Activated CD4-positive, CD25-positive, alpha-beta regulatory T cell treated with anti-CD3 and anti-CD28 coated beads, Interleukin-2, amount 50 U/mL, for 16 hours (primary cell): ENCODE measurements at places on chromosomes 3 and 15.

DNA sequence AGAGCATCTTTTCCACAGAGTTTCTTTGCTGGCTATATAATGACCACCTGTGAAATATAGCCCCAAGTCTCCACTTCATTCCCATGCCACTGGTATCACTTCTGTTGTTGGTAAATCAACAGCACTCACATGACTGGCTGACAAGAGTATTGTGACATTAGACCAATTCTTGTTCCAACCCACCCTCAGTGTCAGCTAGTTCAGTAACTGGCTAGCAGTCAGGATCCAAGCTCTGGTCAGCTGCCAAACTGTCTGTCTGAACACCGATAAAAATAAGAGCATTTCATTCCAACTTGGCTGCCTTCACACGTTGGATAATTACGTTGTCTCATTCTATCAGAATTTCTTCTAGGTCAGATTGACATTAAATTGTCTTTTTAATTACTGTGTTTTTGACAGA, 166.5 kb downstream of the USP13 start:
- no peak for DNase-seq

- no peak for DNase-seq
These were observed 11.7 kb downstream of the PXYLP1 start for GRCh38 chr3:141243271-141243707.

GRCh38 chr3:23919628-23920027, 2.7 kb downstream of the RPL15 start:
- DNase-seq = no peak

- DNase-seq = no peak
These were observed 30.8 kb downstream of the BOC start for GRCh38 chr3:113242096-113242581.

GRCh38 chr15:29386523-29386922, 116.9 kb upstream of the NSMCE3 start:
- DNase-seq = no peak

DNA sequence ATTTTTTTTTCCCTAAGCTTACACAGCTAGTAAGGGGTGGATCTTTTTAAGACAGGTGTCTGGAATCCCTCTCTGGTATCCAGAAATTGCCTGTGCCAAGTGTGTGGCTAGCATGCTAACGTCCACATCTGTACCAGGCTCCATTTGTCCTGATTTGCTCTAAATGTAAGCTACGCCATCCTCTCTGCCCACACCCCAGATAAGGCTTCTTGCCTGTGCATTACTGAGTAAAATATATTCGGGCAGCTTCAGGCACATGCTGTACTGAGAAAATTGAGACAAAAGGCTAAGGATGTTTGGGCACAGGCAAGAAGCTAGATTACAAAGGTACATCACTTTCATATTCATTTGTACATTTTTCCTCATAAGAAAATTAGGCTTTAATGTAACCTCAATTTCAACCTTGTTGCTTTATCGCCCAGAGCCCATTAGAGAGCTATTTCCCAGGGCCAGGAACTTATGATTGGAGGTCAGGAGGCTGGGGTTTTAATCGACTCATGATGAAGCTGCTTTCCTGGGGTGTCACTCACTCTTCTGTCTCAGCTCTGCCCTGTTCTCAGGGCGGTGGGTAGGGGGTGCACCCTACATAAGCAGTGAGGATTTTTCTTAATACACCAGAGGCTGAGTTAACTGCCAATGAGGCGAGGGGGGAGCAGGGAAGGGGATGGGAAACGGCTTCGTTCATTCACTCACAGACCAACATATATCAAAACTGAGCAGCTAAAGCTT, 106.3 kb downstream of the RORA start:
- DNase-seq = no peak

DNA sequence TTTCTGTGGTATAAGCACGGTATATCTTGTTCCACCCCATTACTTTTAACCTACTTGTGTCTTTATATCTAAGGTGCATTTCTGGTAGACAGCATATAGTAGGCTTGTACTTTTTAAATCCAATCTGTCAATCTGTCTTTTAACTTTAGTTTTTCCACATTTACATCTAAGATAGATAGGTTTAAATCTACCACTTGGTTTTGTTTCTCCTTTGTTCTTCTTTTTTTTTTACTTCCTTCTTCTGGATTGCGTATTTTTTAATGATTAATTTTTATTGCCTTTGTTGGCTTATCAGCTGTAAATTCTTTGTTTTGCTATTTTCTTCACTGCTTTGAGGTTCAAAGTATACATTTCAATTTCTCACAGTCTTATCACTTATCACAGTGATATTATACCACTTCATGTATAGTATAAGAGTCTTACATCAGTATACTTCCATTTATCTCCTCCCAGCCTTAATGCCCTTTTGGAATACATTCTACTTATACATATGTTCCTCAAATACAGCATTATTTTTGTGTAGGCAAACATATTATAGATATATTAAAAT, 31.0 kb downstream of the IQCB1 start:
- DNase-seq = no peak

DNA sequence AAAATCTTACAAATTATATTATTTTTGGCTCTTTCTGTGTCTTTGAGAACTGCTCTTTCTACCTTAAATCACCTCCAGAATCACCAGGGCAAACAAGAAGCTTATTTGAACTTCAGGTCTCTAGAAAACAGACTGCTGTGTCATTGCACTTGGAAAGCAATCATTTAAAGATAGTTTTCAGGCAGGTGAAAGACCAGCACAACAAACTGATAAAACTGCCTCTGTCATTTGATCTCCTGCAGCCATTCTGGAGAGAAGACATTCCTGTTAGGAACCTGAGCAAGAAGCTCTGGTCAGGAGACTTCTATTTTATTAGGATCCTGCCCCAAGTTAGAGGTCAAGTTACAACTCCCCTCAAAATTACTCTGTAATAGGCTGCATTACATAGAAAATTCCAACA, 50.7 kb upstream of the AP4E1 start:
- no peak for DNase-seq

- no peak for DNase-seq
These were observed 41.7 kb downstream of the OXSM start for GRCh38 chr3:25831578-25831977.

- DNase-seq = peak; percentile 17
These were observed 12.8 kb downstream of the LXN start for GRCh38 chr3:158659454-158660237.

DNA sequence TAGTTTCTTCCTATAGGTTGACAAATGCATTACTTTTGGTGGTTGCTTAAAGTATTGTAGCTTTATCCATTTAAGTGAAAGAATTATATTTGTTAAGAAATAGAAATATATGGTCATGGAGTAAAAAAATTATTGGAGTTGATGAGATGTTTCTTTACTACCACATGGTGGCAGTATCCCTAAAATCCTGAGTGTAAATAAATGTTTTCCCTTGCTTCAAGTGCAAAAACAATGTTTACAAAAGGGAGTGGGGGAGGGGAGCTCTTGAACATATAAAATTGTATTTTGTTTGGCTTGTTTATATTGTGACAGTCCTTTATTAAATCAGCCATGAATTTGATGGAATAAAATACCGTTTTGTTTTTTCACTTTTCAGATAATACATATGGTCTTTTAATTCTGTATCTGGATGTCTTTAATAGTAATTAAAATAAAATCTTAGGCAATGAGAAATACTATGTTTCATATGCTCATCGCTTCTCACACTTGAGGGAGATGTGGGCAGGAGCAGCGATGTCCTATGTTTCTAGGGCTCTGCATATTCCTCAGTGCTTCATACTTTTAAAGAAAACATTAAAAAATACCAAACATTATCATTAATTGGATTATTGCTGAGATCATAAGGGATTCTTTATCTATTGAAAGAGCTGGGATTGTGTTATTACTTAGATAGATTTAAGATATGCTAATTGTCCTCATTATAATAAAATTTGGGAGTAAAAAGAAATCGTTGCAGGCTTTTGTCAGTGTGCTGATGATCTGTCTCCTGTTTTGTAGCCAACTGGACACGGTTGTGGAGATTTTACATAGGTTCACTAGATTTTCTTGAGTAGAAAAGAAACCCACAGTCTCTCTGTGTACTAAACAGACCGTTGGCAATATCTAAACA, 349.7 kb downstream of the TUSC7 start:
- DNase-seq = no peak

- no peak for DNase-seq
These were observed 433.7 kb downstream of the MAGI1 start for GRCh38 chr3:65604863-65605526.
